Dermis microvascular lymphatic vessel endothelial cell (primary cell): ENCODE measurements at places on chromosomes 7 and 10.
A peak's percentile ranks its signal among the peaks of the same experiment; 100 is the strongest.

DNA sequence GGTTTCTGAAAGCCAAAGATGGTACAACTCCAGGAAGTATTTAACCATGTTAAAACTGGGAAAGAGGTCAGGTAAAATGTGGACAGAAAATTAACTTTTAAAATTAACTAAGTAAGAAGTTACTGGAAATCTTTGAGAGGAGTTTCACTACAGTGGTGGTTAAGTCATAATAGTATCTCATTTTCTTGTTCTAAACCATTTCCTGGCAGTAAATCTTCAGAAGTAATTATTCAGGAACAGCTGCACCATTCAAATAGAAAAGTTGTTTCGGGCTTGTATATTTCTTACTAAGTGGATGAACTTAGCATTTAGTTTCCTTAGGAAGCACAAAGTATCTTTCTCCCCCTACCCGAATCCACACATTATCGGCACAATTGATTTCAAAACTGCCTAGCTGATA is 27.1 kb downstream of the COPG2 start:
- DNase-seq: no peak

DNA sequence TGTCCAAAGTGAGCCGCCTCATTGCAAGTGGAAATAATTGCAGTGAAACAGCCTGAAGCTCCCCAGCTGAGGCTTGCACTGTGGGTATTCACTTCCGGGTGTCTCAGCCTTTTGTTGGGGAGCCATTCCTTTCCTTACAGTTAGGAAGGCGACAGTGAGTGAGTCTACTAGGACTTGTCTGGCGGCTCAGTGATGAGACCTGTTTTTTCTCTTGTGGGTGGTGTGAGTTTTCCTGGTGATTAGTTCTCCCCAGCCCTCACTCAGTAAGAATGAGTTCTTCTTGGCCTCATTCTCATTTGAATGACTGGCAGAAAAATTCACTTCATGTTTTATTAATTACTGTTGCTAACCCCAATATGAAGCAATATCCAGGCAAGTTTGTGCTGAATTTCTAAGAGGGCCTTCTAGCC is 2.6 kb downstream of the PGAM1 start:
- DNase-seq: no peak

GRCh38 chr7:53609185-53609584 is 573.8 kb downstream of the POM121L12 start:
- DNase-seq: no peak

GRCh38 chr10:82982110-82982608 is 1107.2 kb downstream of the NRG3 start:
- no peak for DNase-seq

DNA sequence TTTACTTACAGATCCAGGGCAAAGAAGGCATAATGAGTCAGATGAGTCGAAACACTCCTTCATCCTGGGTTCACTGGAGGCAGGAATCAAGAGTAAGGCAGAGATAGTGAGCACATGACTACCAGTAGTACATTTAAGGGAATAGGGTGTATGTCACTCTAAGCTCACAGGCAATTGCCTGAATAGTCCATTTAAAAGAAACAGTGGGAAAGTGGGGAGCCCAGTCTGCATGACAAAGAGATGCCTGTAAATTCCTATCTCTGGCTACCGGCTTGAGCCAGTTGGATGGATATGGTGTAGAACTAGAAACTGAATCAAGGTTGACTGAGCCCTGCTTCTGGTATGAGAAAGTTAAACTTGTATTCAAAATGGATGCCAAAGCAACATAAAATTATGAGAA is 861.5 kb upstream of the ZWINT start:
- no peak for DNase-seq

- DNase-seq: no peak
Measured at GRCh38 chr10:63548860-63549259, 27.7 kb downstream of the REEP3 start.

DNA sequence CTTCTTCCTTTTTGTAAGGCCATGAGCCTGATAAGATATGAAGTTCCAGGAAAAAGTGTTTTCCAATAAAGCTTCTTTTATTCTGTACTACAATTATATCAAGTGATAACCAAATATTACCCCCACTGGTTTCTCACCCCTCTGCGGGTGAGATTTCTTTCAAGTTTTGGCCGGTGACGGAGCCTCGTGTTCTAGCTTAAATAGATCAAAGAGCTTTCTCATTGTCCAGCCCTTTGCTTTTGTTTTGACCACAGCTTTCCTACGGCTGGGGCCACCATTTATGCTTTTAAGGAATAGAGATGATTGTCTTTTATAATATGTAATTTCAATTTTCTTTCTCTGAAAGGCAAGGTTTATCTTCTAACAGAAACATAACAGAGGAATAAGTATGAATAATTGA is 196.7 kb upstream of the MTPN start:
- no peak for DNase-seq

GRCh38 chr7:84914598-84914997 is 272.3 kb downstream of the SEMA3D start:
- no peak for DNase-seq

- no peak for DNase-seq
Measured at GRCh38 chr7:34059136-34059828, 153.9 kb downstream of the BMPER start.

DNA sequence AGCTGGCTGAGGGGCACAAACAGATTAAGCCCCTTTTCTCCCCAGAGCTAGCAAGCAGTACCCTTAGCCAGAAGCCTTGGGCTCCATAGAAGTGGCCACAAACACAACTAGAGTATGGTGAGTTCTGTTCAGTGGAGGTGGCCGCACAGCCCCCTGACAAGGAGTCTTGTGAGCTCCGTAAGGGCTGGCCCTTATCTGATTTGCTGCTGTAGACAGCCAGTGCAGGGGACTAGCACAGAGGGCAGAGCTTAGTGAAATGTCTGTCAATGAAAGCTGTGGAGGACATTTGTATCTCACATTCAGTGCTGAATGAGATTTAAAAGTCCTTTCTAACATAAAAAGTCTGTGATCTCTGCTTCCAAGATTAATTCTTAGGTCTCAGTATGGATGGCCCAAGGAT is 137.3 kb downstream of the AUTS2 start:
- no peak for DNase-seq

GRCh38 chr7:48176356-48176893 is 5.2 kb downstream of the ABCA13 start:
- no peak for DNase-seq

GRCh38 chr10:103822107-103822716 is 33.2 kb downstream of the SH3PXD2A start:
- no peak for DNase-seq

- no peak for DNase-seq
Measured at GRCh38 chr7:53218730-53219504, 183.5 kb downstream of the POM121L12 start.

DNA sequence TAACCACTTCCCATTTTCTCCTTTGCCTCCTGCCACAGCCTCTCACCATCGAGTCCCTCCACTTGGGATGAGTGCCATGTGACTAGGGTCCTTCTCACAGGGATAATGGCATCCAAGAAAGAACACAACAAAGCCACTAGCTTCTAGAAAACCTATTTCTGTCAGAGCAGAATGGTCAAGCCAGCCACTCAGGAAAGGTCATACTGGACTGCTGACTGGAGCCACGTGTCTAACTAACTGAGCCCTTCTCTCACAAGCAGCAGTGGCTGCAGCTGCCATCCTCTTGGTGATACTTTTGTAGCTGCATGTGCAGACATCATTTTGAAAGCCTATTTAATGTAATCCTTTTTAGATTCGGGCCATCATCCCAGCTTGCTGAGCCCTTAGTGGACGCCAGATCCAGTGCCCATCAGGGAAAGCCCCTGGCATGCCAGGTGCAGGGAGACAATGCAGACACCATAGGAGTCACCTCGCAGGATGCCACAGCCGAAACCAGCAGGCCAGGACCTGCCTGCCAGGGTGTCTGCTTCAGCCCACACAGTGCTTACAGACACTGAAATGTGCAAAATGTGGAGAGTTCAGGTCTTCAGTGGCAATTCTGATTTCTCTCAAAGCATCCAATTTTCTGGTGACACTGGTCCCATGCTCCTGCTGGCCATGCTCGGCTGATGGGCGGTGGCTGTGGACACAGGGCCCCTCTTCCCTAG is 98.3 kb upstream of the DDC start:
- DNase-seq: no peak

GRCh38 chr7:41416208-41416595 is 286.7 kb downstream of the INHBA start:
- DNase-seq: no peak

DNA sequence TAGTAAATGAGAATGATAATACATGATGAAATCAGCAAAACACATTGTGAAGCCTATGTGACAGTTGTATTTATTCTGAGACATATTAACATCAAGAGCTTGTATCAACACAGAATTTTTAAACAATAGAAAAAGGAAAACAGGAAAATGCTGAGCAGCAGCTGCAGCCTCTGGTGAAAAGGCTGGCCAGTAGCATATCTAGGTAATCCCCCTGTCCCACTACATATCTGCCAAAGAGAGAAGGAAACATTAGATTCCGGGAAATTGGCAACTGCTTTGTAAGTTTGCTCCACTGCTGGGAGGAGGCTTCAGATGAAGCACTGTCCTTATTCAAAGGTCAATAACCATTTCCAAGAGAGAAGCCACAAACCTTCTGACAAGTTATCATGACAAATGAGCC is 89.4 kb downstream of the RALA start:
- DNase-seq: peak; percentile 87

DNA sequence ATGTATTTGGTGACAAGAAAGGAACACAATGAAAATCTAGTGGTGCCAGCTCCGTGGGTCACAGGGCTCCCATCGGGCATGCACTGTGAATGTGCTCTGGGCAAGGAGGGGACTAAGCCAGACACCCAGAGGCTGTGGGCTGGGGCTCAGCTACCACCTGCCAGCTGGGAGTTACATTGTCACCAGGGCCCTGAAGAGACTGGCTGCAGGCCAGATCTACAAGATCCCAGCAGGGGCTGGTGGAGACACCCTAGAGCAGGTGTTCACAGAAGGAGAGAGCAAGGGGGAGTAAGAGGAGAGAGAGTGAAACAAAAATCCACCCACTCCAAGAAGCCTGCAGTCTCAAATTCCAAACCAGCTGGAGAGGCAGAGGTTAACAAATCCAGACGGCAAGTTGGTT is 116.6 kb upstream of the ADCY1 start:
- DNase-seq: no peak

DNA sequence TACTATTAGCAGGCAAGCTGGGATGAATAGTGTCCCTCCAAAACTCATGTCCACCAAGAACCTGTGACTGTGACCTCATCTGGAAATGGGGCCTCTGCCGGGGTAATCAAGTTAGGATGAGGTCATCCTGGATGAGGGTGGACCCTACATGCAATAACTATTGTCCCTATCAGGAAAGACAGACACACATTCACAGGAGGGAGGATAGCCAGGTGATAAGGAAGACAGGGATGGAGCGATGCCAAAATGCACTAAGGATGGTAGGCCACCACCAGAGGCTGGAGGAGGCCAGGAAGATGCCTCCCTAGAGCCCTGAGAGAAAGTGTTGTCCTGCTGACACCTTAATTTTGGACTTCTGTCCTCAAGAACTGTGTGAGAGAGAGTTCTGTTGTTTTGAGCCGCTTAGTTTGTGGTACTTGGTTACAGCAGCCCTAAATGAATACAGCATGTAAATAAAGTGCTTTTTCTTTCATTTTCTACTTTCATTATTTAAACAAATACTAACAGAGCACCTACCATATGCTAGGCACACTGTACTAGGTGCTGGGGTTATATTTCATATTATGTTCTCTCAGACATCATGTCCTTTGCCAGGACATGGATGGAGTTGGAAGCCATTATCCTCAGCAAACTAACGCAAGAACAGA is 111.9 kb downstream of the USP6NL start:
- DNase-seq: peak; percentile 5

GRCh38 chr7:159122276-159122675 is 22.4 kb downstream of the VIPR2 start:
- DNase-seq: no peak

GRCh38 chr10:128152741-128153580 is 26.7 kb upstream of the MKI67 start:
- peak; percentile 86 for DNase-seq
